BJ (cell line): ENCODE measurements at places on chromosomes 5 and 9.

DNA sequence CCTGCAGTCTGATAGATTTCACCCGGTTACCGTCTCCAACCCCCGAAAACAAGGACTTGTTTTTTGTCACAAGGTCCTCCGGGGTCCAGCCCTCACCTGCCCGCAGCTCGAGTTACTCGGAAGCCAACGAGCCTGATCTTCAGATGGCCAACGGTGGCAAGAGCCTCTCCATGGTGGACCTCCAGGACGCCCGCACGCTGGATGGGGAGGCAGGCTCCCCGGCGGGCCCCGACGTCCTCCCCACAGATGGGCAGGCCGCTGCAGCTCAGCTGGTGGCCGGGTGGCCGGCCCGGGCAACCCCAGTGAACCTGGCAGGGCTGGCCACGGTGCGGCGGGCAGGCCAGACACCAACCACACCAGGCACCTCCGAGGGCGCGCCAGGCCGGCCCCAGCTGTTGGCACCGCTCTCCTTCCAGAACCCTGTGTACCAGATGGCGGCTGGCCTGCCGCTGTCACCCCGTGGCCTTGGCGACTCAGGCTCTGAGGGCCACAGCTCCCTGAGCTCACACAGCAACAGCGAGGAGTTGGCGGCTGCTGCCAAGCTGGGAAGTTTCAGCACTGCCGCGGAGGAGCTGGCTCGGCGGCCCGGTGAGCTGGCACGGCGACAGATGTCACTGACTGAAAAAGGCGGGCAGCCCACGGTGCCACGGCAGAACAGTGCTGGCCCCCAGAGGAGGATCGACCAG, 121.3 kb downstream of the DAB2IP start:
- DNase-seq: no peak

GRCh38 chr5:110855961-110856360, 117.2 kb downstream of the SLC25A46 start:
- DNase-seq: no peak

DNA sequence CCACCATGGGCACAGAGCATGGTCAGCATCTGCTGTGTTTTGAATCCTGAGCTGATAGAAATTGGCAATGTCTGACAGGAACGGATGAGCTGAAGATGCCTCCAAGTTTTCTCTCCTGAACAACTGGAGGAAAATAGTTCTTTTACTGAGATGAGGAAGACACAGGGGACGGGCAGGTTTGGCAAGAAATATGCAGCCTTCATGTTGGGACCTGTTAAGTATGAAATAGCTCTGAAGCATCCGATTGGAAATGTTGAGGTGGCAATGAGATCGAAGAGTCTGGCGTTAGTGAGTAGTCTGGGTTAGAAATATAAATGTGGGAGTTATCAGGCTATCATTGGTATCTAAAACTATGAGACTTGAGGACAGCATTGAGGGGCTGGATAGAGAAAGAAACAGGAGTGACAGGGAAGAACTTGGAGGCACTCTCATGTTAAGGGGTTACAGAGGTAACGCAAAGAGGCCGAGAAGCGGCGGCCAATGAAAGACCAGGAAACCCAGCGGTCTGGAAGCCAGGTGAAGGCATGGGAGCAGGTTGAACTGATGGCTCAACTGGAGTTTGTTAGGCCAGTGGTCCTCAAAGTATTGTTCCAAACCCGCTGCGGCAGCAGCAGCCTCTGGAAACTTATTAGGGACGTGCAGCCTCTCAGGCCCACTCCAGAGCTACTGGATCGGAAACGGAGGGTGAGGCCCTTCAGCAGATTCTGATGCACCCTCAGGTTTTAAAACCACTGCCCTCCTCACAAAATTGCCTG, 1.0 kb upstream of the MAMDC2 start:
- no peak for DNase-seq

- DNase-seq: no peak
These were observed 151.4 kb downstream of the TLE1 start for GRCh38 chr9:81537964-81538363.

DNA sequence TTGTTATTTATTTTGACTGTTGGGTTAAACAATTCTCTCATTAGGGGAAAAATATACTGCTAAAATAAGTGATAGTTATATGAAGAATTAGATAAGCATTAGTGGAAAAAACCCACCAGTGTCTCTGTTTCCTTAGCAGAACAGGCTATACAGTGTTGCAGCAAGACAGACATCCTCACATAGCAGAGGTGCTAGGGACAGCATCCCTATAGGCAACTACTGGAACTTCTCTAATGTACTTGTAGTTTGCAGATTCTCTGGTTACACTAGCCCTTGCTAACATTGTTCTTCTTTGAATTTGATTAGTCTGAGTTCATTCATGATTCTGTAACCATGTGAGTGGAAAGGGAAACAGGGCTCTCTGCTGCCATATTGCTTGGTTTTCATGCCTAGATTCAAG, 661.8 kb upstream of the RGMB start:
- no peak for DNase-seq

- DNase-seq: no peak
These were observed 29.5 kb upstream of the PLIN2 start for GRCh38 chr9:19156805-19157204.

DNA sequence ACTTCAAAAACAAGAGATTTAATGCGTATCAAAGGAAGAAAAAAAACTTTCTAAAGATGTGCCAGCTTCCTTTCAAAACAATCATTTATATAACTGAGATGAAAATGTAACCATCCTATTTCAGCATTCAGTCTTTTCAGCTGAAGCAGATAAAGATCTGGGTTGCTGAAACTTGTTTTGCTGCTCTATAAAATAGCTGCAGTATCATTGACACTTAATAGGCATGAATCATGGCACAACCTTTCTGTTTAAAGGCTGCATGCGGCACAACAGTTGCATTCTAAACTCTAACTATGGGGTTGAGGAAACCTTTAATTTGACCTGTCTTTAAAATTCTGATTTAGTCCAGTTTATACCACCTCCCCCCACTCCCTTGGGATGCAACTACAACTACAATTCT, 196.7 kb downstream of the MPDZ start:
- DNase-seq: no peak

- no peak for DNase-seq
These were observed 10.2 kb downstream of the NFX1 start for GRCh38 chr9:33300546-33300945.

- DNase-seq: no peak
These were observed 254.3 kb downstream of the MAST4 start for GRCh38 chr5:66850354-66851075.

DNA sequence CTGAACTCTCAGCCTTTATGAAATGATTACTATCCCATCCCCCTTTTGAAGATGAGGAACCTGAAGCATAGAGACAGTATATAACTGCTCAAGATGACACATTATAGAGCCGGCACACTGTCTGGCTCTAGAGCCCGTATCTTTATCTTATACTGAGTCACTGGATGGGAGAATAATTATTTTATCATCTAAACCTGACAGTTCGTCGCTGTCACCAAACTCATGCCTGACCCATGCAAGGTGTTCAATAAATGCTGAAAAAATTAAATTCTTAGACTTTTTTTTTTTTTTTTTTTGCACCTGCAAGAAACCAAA, 38.8 kb downstream of the HOMER1 start:
- no peak for DNase-seq
